Lower lobe of right lung (tissue), 2 donors: ENCODE measurements at places on chromosomes 11 and 22. TPM values are rescaled to one million over a fixed set of nuclear protein-coding genes. Genes with fewer than 3 reads are reported as not detected.
A peak's percentile ranks its signal among the peaks of the same experiment; 100 is the strongest.

DNA sequence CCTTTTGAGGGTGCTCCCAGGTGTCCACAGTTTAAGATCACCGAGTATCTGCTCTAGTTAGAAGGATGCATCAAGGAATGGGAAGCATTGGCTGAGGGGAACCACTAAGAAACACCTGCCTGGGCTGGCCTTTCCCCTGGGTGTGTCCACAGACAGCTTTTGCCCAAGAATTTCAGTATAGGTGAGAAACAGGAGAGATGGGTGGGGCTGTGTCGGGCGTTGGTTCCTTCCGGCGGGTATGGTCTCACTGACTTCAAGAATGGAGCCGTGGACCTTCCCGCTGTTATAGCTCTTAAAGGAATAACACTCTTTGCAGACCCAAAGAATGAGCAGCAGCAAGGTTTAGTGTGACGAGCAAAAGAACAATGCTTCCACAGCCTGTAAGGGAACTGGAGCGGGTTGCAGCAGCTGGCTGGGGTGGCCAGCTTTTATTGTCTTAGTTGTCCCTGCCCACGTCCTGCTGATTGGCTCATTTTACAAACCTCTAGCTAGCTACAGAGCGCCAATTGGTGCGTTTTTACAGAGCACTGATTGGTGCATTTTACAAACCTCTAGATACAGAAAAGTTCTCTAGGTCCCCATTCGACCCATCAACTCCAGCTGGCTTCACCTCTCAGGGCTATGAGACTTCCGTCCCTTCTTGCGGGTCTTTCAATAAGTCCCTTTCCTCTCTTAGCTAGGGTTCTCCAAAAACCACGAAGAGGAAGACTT is 2.4 kb downstream of the FADS1 start:
- DNase-seq: no peak

- peak; percentile 94 for DNase-seq
Measured at GRCh38 chr11:2933375-2934020, 4.3 kb upstream of the PHLDA2 start.

- DNase-seq: no peak
Measured at GRCh38 chr11:28083118-28083517, 24.8 kb downstream of the KIF18A start.

- DNase-seq: no peak
Measured at GRCh38 chr11:62592989-62593421, 1.7 kb upstream of the TUT1 start.

GRCh38 chr22:32016081-32016480 is 27.0 kb upstream of the SLC5A1 start:
- DNase-seq: no peak

GRCh38 chr22:18130018-18130417 is 19.4 kb downstream of the TUBA8 start:
- DNase-seq: no peak

GRCh38 chr11:58641341-58641740 is 18.9 kb downstream of the CNTF start:
- DNase-seq: no peak

Gene PDE3B
- 34.3 TPM for total RNA-seq

GRCh38 chr22:37231406-37232139 is 12.5 kb downstream of the RAC2 start:
- DNase-seq: peak; percentile 31

Gene OR5A1
- not detected for total RNA-seq

GRCh38 chr22:41364955-41365354 is 16.8 kb upstream of the TEF start:
- no peak for DNase-seq

DNA sequence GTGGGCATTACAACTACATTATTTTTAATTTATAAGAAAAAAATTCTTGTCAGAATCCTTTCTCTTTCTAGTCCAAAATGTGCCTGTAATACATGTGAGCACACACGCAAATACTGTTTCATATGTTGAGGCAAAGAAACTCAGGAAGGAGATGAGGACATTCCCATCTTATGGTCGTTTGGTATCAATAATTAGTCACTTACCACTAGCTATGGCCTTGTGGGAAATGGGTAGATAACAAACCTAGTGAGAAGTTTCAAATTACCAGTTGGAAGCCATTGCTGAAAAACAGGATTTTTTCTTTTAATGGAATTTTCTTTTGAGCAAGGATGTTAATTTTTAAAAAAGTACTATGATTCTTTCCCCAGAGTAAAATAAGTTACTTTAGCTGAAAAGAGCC is 25.7 kb downstream of the AMOTL1 start:
- DNase-seq: no peak

Gene RASL10A
- 0.83 TPM for total RNA-seq

DNA sequence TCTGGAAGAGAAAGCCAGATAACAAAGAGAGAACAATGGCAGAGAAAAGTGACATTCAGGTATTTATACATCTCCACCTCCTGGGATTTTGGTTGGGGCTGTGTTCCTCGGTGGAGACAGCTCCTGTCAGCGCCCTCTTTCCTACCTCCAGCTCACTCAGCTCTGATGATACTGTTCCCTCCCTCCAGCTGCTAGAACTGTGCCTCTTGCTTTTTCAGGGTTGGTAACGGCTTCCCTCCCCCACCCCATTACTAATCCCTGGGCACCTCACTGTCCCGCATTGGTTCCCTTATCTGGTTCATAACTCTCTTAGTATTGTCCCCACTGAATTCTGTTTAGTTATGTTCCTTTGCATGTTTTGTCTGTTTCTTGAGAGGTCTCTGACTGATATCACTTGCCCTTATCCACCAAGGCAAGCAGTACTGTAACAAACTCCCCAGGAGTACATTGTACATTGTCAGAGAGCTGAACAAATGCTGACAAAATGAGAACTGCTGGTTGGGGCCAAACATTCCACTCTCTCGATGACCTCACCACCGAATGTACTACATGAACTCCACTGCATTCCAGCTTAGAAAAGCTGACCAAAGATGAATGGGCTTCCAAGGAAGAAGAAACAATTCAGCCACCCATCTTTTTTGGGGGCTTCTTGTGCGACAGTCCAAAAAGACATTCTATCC is 5.7 kb upstream of the FBXO3 start:
- DNase-seq: no peak

GRCh38 chr11:65251476-65251875 is 10.3 kb upstream of the POLA2 start:
- DNase-seq: no peak

GRCh38 chr11:643366-643765 is 6.3 kb downstream of the DRD4 start:
- DNase-seq: no peak

DNA sequence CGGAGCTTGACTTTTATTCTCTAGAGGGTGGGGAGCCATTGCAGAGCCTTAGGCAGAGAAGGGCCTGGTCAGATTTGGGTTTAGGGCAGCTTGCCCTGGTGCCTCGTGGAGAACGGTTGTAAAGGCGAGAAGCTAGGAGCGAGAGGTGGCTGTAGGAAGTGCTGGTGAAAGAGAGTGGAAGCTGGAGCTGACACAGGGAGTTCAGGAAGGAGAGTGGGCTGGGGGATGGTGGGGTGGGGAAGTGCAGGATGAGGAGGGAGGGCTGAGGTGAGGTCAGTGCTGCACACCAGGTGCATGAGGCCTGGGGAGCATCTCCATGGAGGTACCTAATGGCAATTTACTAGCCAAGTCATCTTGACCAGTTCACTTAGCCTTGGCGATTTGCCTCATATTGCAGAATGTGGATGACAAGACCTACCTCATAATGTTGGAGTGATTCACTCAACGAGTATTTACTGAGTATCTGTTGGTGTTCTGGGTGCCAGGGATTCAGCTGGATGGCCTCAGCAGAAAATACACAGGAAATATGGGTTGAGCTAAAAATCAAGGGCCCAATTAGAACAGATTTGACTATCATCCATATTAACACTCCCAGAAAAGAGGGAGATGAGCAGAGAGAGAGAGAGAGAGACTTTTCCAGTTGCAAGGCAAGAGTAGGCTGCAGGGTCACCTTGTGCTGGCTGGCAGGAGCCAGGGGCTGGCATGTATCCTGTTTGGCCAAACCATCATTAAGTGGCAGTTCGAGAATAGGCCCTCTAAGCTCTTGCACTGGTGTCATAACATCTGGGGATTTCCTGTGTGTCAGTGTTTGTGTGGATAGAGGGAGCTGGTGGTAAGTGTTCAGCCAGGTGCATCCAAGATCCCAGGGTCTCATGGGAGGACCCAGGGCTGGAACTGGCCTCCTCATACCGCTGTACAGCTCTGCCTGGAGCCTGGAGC is 44.4 kb upstream of the CLDN5 start:
- DNase-seq: no peak

DNA sequence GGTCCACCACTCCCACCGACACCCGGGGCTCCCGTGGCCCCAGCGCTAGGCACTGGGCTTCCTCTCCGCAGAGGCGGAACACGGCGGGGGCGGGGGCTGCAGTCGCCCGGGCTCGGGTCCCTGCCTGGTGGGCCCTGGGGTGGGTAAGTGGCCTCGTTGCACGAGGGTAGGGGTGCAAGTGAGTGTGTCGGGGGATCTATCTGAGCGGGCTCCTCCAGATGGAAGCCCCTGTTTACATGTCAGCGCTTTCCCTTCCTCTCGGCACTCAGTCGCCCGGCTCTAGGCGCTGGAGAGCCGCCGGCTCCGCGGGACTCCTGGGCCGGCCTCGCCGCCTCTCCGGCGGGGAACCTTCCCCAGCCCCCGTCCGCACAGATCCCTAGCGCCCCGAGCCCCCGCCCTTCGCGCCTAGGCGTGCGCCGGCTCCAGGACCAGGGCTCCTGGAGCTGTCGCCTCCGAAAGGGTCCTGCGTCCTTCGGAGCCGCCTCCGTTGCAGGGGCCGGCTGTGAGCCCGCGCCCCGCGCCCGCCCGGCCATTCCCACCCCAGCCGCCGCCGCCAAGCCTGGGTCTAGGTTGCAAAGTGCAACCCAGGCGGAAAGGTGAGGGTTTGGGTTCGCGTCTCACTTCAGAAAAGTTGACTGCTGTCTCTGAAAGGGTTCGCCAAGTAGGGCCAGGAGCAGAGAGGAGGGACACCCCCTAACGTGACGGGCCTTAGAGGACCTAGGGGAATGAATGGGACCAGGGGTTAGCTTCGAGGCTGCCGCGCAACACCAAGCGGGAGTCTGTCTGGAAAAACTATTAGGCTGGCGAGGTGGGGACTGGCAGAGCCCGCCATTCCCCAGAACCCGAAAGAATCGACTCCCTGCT is 978 bp downstream of the FLI1 start:
- peak; percentile 70 for DNase-seq

DNA sequence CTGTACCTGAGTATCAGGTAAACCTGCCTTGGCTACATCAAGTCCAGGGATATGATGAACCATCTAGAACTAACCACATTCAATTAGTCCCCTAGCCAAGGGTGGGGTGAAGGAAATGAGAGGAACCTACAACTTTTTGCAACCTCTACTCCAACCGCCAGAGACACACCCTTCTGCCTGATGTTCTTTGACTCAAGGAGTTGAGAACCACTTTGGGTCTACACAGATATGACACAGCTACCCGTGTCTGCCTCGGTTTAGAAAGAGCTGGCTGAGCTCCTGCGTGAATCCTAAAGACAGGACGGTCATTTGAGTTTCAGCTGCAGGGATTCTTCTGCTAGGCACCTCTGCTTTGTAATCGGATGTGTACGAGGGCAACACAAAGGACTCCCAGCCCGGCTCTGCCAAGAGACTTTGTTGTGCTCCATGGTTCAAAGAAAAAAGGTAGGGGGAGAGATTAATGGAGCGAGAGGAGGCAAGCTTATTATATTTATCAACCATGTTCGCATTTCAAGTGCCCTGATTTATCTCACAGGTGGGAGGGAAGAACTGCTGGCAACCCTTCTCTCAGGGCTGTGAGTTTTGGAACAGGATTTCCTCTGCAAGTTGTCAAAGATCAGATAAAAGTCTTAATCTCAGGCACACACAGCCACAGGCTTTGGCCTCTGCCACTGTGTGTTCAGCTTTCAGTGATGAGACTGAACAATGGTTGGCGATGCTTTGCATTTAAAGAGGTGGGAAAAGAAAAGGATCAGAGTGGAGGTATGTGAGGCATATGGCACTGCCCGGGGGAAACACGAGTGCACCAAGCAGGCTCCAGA is 35.1 kb downstream of the FLI1 start:
- DNase-seq: no peak

DNA sequence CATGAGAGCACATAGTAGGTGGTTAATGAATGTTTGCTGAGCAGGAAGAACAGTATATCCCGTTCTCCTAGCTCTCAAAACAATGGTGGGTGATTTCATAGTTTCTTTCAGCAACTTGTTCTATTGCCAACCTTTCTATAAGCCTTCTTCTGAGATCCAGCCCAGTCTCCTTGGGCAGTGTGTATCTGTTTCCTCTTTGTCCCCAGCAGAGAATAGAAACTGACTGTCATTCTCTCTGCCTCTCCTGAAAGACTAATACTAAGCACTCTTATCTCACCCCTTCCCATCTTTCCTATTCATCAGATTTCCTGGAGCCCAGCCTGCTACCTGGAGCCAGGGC is 272.9 kb downstream of the ST3GAL4 start:
- no peak for DNase-seq

Gene GUCY1A2
- total RNA-seq: 23.5 TPM

GRCh38 chr11:124923296-124923695 is 4.2 kb downstream of the HEPN1 start:
- no peak for DNase-seq

Gene HBD
- not detected for total RNA-seq

GRCh38 chr11:18314784-18315523 is 7.0 kb downstream of the HPS5 start:
- DNase-seq: no peak

- DNase-seq: no peak
Measured at GRCh38 chr22:40684728-40685127, 5.4 kb downstream of the MCHR1 start.

DNA sequence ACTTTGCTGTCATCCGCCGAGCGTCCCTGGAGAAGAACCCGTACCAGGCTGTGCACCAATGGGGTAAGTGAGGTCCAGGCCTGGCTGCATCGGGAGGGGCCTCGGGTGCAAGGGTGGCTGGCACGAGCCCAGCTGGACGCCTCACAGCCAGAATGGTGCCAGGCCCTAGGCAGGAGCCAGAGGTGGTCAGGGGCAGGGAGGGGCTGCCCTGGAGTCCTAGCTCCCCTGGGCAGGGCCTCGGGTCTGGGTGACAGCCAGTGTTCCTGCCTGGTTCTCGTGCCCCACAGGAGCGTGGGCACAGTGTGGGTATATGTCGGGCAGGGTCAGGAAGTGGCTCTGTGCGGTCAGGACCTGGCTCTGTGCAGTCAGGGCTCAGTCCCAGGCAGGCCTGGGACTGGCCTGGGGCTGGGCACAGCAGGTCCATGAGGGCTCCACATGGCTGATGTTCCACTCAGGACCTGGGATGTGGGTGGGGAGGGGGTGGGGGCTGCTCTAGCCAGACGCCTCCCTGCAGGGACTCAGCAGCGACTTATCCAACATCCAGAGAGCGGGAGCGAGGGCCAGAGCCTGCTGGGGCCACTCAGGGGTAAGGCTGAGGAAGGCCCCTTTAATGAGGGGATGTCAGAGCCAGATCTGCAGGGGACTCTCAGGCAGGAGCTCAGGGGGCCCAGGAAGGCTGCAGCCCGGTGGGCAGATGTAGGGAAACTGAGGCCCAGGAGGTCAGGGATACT is 1.2 kb downstream of the TSPAN32 start:
- DNase-seq: peak; percentile 73
